Stimulated activated naive CD4-positive, alpha-beta T cell (primary cell): ENCODE measurements at places on chromosomes 2 and 18.
A peak's percentile ranks its signal among the peaks of the same experiment; 100 is the strongest.

- DNase-seq: no peak
Observed at GRCh38 chr2:9686061-9686460, 55.3 kb upstream of the YWHAQ start.

DNA sequence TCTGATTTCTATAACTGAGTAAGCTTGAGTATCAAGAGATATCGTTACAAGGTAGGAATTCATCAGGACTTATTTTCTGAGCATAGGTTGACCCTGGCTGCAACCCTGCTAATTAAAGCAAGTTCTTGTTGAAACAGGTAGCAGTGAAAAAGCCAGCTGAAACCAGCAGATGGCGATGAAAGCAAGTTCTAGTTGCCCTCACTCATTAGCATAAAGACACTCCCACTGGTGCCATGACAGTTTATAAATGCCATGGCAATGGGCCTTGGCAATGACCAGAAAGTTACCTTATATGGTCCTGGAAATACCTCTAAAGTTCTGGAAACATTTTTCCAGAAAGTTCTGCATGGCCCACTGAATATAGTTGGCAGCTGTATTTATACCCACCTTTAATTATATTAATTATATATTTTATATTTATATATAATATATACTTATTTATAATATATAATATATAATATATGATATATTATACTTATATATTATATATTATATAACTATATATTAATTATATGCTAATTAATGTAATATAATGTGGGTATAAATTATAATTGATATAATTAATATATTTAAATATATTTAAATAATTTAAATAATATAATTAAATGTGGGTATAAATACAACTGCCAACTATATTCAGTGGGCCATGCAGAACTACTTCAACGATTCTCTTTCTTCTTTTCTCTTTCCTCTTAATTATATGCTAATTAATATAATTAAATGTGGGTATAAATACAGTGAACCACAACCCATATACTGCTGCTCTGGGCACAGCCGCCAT, 188.0 kb downstream of the CDH7 start:
- no peak for DNase-seq

DNA sequence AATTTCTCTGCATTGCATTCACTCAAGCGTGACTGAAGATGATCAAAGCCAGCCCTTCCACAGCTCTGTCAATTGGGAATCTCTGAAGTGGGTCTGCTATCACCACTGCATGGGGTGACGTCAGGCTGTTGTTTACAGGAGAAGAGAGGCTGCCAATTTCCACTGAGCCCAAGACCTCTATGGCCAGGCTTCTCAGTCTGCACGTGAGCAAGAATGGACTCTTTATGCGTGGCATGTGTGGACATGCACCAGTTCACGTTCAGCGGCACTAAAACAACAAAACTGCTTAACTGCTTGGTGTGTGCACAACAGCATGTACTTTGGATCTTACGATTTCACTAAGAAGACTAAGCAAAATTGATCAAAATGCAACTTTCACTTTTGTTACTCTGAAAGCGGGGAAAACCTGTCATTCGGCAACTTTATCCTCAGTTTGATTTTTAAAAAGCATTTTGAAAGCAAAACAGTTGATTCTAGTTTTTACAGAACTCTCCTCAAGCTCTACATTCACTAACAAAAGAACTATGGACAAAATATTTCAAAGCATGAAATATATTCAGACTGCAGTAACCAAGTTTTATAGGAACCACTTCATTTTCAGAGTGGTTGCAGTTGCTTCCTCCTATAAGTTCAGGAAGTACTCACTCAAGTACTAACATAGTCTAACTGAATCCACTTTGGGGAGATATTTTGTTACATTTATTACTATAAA, 77.0 kb upstream of the SERTAD2 start:
- DNase-seq: peak; percentile 52

GRCh38 chr2:159140070-159140769, 146.3 kb downstream of the WDSUB1 start:
- no peak for DNase-seq

GRCh38 chr18:9992300-9992972, 78.6 kb downstream of the VAPA start:
- DNase-seq: no peak

DNA sequence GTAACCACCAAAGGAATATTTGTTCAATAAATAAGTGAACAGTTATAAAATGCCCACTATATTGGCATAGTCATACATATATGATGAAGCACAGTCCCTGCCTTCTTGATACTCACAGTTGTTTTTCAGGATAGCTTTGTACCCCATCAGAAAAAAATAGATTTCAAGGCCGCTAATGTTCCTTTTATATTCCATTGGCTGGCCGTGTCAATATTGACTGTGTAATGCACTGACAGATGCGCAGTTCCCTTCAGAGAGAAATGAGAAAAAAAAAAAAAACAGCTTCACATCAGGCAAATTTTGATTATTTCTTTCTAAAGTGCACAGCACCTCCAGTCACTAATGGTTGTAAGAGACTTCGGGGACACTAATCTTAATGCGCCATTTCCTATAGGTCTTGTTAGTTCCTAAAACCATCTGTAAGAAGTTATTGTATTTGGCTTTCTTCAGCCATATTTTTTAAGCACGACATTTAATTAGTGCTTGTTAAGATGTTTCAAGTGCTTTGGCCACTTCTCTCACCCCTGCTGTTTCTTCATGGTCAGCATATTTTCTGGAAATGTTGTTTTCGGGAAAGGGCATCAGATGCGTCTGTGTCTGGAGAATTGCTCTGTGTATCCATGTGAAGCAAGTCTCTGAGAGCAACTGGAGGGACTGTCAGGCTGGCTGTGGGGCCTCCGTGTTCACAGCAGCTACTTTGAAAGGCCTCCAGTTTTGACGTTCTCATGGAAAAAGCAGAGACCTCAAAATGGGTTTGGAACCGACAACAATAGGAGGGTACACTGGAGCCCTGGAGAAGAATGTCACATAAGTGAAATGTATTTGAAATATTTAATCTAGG, 378.3 kb downstream of the MTX2 start:
- DNase-seq: no peak

GRCh38 chr2:137937246-137937645, 27.0 kb upstream of the HNMT start:
- DNase-seq: no peak

DNA sequence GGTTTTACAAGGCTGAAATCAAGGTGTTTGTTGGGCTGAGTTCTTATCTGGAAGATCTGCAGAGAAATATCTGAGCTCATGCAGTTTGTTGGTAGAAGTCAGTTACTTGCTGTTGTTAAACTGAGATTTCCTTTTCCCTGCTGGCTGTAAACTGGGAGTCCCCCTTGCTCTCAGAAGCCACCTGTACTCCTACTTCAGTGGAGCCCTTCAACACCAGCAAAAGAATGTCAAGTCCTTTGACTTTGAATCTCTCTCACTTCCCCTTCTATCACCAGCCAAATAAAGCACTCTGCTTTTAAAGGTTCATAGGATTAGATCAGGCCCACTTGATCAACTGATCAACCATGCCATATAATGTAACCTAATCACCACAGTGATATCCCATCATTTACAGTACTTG, 252.2 kb upstream of the CDH7 start:
- no peak for DNase-seq

DNA sequence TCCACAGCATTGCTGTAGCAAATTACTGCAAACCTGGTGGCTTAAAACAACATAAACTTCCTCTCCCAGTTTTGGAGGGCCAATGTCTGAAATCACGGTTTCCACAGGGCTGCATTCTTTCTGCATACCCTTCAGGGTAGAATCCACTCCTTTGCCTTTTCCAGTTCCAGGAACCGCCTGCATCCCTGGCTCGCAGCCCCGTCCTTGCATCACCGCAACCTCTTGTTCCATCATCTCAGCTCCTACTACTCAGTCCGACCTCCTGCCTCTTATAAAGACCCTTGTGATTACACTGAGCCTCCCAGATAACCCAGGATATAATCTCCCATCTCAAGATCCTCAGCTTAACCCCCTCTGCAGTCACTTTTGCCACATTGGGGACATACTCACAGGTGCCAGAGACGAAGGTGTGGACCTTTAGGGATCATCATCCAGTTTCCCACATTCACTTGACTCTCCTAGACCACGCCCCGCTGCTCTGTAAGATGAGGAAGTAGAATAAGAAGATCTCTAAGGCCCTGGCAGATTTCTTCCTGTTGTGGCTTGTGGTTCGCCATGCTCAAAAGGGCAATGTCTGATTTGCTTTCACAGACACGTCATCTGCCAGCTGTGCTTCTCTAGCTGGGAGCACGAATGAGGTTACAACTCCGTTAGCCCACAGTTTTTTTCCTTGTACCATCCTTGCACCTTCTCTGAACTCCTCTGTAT, 103.6 kb upstream of the AGAP1 start:
- peak; percentile 25 for DNase-seq

GRCh38 chr2:64804651-64805050, 150.9 kb upstream of the SERTAD2 start:
- DNase-seq: no peak

DNA sequence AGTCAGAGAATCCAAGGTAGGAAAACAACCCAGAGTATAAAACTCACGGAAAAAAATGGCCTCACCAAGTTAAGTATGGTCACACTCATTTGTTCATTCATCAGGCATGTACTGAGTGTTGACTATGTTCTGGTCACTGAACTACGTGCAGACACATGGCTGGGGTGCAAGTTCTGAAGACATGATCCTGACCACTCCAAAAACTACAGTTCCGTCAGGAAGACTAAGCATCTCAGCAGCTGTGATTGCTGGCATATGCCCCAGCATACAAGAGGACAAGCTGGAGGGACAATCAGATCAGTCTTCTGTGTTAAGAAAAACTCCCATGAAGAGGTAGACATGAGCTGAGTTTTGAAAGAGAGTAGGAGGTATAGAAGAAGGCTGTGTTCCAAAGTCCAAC, 72.8 kb downstream of the TCF4 start:
- DNase-seq: no peak

- DNase-seq: no peak
Observed at GRCh38 chr18:36185157-36185556, 2.1 kb upstream of the MOCOS start.

- no peak for DNase-seq
Observed at GRCh38 chr18:77651441-77651840, 401.8 kb downstream of the GALR1 start.

GRCh38 chr2:154911729-154912128, 213.2 kb downstream of the KCNJ3 start:
- DNase-seq: no peak

GRCh38 chr2:237177052-237177451, 91.4 kb downstream of the COPS8 start:
- DNase-seq: no peak

DNA sequence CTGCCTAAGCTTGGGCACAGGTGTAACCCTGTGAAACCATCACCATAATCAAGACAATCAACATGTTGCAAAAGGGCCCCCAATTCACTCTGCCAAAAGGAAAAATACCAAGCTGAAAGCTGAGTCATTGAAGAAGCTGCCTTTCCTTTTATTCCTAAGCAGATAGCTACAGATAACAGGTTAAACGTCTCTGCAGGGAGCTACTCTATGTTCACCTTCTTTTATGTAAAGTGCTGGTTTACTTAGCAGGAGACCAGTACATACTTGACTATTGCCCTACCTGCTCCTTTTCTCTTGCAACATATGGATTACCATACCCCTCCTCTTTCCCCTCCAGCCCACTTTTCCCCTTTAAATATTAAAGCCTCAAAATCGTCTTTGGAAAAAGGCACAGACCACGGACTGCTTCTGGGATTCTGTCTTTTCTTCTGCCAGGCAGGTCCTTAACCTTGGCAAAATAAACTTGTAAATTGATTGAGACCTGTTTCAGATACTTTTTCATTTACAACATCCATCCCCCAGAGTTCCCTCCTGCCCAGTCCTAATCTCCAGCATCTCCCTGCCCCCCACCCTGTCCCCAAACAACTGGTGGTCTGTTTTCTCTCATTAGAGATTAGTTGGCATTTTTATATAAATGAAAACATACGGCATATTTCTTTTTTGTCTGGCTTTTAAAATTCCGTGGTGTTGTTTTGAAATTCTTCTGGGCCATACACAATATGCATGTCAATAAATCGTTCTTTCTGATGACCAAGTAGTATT, 37.8 kb upstream of the LDLRAD4 start:
- no peak for DNase-seq

DNA sequence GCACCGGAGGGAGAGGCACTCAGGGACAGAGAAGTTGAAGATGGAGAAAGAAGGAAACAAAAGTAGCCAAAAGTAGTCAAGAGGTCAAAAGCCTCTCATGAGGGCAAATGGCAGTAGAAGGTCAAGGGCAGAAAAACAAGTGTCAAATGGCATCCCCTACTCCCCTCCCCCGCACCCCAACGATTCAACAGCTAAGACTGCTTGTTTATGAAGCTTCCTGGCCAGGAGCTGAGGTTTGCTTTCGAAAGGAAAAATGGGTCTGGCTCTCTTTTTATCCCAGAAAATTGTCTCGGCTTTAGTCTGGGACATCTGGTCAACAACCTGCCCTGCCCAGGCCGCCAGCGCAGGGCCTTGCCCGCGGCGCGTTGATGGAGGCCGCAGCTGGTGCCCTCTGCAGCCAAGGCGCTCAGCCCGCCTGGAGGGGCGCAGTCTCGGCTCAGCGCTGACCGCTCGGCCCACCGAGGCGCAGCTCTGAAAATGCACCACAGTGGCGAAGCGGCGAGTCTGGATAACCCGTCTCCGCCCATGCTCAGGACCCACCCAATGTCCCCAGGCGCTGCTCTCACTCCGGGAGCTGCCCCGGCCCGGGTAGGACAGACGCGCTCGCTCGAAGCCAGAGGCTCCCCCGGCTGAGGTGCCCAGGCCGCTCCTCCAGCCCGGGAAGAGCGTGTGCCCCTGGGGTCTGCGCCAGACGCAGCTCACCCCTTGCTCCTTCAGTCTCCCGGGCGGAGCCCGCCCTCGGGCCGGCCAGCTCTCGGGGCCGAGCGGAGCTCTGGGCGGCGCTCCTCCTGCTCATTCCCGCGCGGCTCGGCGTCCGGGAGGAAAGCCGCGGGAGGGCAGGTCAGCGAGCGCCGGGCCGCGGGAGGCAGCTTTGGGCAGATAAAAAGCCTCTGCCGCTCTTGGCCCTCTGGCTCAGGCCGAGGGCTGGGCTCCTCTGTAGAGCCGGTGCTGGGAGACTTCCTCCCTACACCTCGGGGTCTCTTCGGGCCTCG, 1.8 kb upstream of the TBR1 start:
- no peak for DNase-seq

GRCh38 chr2:4900242-4900641, 791.9 kb upstream of the SOX11 start:
- DNase-seq: no peak

DNA sequence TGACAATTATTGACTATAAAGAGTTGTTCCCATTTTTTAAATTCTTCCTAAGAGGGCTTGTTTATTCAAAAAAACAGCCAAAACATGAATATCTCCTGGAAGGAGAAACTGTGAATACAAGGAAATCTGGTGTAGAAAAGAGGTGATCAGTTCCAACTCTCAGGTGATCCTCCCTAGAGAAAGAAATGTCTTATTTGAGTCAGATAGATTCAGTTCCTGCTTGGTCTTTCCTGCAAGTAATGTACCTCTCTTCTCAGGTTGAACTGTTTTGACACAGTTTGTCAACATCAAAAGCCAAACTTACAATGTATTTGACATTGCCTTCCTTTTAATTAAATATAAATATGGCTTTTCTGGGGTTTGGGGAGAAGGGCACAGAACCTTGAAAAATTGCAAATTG, 567.4 kb downstream of the ARHGAP15 start:
- no peak for DNase-seq

- no peak for DNase-seq
Observed at GRCh38 chr2:209426432-209426831, 2.6 kb downstream of the MAP2 start.
